ENCODE measurements at places on chromosomes 5 and 9.

DNA sequence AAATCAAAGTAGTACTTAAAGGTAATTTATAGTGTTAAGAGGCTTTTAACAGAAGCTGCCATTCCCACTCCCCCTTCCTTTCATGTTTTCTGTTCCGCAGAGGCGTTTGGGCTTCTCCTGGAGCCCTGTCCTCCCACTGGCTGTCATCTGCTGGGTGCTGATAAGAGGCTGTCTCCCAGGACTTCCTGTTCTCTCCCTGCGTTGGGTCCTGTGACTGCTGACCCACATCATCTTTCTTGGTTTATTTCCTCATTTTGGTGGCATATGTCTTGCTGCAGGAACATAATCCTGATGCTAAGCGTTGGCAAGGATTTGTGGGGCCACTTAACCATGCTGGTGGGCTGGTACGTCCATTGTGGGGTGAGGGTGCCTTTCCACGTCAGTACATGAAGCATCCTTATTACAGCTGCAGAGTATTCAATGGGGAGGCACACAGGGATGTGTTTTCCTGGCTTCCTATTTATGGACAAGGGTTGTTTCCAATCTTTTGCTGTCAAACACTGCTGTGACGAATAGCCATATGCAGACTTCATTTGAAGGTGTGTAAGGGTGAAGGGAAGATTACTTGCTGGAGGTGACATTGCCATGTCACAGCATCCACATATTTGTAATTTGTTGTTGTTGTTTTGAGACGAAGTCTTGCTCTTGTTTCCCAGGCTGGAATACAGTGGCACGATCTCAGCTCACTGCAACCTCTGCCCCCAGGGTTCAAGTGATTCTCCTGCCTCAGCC is 22.3 kb upstream of the RNF130 start:
- DNase-seq: no peak

- DNase-seq: no peak
Observed at GRCh38 chr5:84036842-84037241, 316.2 kb upstream of the HAPLN1 start.

DNA sequence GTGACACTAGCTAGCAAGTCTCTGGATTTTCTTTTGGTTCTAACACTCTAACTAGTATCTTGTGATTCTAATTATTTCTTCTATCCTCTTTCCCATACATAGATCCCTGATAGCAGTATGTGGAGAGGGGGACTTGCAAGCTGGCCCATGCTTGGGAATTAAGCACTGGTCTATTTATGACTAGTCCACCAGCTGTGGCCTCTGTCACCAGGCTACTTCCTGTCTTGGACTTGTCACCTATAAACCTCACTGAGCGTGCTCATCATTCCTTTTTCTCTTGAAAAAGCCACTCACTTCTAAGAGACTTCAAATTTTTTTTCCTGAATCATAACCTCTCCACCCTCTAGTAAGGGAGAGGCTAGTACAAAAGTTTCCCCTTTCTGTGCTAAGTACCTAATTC is 32.3 kb upstream of the MAMDC2 start:
- DNase-seq: no peak

- DNase-seq: no peak
Observed at GRCh38 chr5:1804001-1804690, 2.9 kb downstream of the NDUFS6 start.

- no peak for DNase-seq
Observed at GRCh38 chr9:71781391-71781790, 13.1 kb upstream of the CEMIP2 start.

DNA sequence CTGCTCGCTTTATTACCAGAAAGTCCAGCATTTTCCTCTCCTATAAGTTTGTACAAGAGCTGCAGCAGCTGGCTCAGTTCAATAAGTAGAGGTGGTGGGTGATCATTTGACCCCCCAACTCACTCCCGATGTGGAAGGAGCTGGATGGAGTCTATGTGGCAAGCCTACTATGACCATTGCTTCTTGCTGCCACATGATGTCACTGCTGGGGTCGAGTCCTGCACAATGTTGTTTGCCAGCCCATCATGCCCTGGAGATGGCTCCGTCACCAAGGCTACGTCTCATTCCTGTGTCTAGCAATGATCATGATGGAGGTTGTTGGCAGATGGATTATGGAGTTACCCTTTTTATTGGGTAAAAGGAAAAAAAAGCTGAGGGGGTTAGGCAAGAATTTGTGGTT is 266.3 kb downstream of the PSAT1 start:
- DNase-seq: no peak

- no peak for DNase-seq
Observed at GRCh38 chr5:138160706-138161105, 17.7 kb downstream of the BRD8 start.

DNA sequence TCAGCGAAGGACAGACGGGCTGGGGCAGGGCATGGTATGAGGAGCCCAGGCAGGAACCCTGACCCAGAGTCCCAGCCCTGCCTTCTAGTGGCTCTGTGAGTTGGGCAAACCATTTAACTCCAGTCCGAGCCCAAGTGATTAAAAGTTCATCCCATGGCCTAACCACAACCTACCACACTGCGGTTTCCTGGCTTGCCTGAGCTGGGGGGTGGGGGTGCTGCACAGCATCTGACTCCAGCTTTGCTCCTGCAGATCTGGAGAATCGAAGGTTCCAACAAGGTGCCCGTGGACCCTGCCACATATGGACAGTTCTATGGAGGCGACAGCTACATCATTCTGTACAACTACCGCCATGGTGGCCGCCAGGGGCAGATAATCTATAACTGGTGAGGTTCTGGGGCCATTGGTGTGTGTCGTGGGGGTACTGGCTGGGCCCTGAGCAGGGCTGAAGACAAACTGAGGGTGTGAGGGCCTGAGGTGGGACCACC is 49.0 kb downstream of the STOM start:
- DNase-seq: no peak

GRCh38 chr9:116274293-116274692 is 120.7 kb downstream of the PAPPA start:
- DNase-seq: no peak

DNA sequence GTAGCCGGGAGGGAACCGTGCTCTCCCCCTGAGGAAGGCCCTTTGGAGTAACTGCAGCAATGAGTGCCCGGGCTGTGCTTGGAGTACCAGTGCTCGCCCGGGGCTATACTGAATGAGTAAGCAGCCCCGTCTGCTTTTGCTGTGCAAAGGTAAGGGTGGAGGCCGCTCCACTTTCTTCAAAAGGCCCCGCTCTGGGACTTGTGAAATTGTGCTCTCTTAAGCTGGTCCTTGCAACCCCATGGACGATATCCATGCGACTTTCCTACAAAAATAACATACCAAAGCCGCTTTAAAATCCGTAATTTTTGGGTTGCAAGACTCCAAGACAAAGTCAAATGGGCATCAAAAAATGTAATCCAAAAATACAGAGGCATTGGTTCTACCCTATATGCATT is 578 bp upstream of the TNFAIP8 start:
- DNase-seq: no peak

DNA sequence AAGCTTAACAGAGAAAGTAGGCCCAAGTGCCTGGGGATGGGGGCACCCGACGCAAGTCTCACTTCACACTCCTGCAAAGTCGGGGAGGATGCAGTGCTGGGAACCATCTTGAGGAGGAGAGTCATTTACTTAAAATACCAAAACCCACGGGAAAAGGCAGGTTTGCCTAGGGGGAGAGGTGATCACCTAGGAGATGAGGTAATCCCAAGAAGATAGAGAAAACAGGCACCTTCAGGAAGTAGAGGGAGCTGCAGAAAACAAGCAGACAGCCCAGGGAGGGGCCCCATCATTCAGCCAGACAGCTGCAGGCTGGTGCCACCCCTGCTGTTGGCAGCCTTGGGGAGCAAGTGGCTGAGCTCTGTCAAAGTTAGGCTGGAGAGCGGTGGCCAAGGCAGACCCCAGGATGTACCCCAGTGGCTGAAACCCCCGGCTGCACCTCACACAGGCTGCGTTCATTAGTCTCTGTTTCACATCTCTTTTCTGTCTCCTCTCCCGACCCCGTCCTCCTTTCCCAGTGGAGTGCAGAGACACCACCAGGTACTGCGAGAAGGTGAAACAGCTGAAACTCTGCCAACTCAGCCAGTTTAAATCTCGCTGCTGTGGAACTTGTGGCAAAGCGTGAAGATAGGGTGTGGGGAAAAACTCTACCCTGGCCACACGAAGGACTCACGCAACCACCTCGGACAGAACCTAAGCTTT is 124.9 kb downstream of the SAXO1 start:
- DNase-seq: no peak

GRCh38 chr5:151622367-151623088 is 31.4 kb upstream of the FAT2 start:
- peak; percentile 75 for DNase-seq

GRCh38 chr5:91591076-91591475 is 208.0 kb upstream of the ARRDC3 start:
- no peak for DNase-seq

- no peak for DNase-seq
Observed at GRCh38 chr5:142952229-142952628, 182.1 kb downstream of the ARHGAP26 start.

DNA sequence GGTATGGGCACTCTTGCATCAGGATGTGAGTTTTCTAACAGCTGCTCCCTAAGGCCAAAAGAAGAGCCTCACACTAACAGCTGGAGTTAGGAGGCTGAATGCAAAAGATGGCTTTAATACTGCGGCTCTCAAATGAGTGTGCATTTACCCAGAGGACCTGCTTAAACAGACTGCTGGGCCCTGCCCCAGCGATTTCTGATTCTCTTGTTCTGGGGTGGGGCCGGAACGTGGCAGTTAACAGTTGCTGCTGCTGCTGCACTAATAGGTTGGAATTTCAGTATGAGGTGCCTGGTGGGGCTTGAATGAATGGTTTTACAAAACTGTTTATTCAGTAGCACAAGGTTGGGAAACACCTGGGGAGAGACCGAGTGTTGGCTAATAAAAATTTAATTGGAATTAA is 26.1 kb downstream of the HMGCR start:
- no peak for DNase-seq

DNA sequence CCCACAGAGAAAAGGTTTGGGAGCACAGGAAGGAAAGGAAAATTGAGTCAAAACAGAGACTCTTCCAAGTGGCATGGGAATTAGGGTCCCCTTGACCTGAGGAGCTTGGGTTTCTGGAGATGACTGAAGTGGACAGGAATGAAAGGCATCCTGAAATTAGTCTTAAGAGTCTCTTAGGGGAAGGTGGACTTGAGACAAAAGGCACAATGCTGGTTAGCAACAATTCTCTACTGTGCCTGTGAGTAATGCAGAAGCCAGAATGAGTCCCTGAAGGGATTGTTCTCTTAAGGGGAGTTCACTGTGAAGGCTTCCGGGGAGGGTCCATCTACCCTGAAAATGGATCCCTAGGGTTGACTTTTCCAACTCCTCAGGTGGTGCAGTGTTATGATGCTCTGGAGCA is 58.4 kb upstream of the FOXE1 start:
- no peak for DNase-seq

GRCh38 chr9:97812247-97812543 is 40.8 kb upstream of the FOXE1 start:
- DNase-seq: no peak

GRCh38 chr5:172479034-172479783 is 24.9 kb upstream of the SH3PXD2B start:
- peak; percentile 58 for DNase-seq

GRCh38 chr5:111119221-111119620 is 27.1 kb downstream of the WDR36 start:
- DNase-seq: no peak

- peak; percentile 34 for DNase-seq
Observed at GRCh38 chr9:75265525-75265972, 177.2 kb downstream of the OSTF1 start.

- DNase-seq: no peak
Observed at GRCh38 chr9:9792144-9792857, 820.5 kb downstream of the PTPRD start.

- no peak for DNase-seq
Observed at GRCh38 chr9:123360161-123361085, 4.4 kb downstream of the CRB2 start.

GRCh38 chr5:53322257-53322656 is 158.2 kb upstream of the FST start:
- DNase-seq: no peak

DNA sequence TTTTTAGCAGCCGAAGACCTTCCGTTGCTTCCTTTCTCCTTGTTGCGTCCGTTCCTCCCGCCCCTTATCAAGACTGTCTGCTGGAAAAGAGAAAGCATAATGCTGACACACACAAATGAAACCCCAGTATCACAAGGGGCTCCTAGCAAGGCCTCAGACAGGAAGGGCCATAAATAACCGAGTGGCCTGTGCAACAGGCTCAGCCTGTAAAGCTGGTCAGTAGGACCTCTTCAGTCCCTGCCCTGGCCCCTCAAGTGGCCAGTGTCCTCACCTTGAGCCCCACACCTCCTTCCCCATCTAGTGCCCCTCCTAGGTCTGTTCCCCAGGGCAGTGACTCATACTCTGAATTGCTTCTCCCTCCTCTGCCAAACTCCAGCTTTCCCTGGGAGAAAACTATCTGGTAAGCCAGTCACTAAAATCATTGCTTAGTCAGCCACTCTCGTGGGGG is 174.6 kb upstream of the IL12B start:
- DNase-seq: no peak

DNA sequence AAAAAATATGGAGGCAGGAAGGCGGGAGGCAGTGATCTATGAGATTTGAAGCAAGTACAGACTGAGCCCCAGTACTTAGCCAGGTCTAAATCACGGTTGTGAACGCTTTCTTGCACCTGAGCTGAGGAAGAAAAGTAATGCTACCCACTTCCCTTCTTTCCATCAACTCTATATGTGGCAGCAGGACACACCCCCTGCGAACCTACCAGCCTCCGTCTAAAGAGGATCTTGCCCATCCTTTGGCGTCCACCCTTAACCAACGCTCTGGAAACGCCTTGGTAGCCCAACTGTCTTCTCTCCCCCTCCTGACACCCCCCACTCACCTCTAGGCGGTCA is 545 bp downstream of the HMGCS1 start:
- peak; percentile 84 for DNase-seq

- no peak for DNase-seq
Observed at GRCh38 chr9:113369855-113370140, 7.0 kb downstream of the HDHD3 start.

DNA sequence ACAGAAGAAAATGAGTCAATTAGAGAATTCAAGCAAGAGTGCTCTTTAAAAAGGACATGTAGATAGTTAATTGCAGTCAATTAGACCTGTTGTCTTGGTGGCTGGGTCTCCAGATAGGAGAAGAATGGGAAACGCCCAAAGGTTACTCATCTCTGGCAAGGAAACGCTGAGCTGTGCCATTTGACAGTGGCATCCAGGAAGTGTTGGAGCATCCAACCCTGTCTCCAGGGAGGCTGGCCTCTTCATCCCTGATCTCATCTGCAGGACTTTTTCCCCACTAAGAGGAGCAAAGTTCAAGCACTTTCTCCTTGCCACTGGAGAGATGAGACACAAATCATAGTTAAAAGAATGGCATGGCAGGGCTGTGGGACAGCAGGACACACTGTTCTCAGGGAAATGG is 111.7 kb upstream of the MSX2 start:
- peak; percentile 16 for DNase-seq

DNA sequence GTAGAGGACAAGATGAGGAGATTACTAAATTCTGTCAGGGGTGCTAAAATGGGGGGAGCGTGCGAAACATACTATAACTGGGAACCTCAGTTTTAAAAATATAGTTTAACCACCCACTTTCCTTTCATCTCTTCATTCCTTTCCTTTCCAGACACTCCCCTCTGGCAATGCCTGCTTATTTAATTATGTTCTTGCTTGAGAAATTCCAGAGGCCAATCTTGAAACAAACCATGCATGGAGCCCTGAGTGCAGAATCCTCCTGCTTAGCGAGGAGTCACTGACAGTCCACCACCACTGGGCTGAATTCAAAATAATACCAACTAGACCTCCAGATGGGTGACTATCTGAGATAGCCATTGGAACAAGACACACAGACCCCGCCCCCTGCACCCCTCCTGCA is 29.7 kb upstream of the C9orf72 start:
- DNase-seq: no peak
